Smooth muscle cell of trachea (primary cell): ENCODE measurements at places on chromosomes 1 and 21. TPM values are rescaled to one million over a fixed set of nuclear protein-coding genes. Genes with fewer than 3 reads are reported as not detected.

Gene EIF4G3
- total RNA-seq = 41.4 and 44.8 TPM in 2 replicates

Gene OVAAL
- total RNA-seq = not detected in 2 replicates

Gene GJA9
- under 0.01 TPM in 1 of 2 replicates, not detected in the other for total RNA-seq

Gene FMO4
- total RNA-seq = 1.2 and 6.7 TPM in 2 replicates

Gene LENEP
- not detected in 2 replicates for total RNA-seq

Gene TRIM17
- total RNA-seq = 0.15 TPM in 1 of 2 replicates, not detected in the other

Gene EYA3
- total RNA-seq = 12.4 and 14.3 TPM in 2 replicates

Gene ARL8A
- total RNA-seq = 17.0 and 27.1 TPM in 2 replicates

Gene LORICRIN
- not detected in 2 replicates for total RNA-seq

Gene GBP1
- total RNA-seq = 25.5 and 38.5 TPM in 2 replicates

Gene MPL
- total RNA-seq = not detected in 2 replicates

Gene GOLT1A
- not detected in 2 replicates for total RNA-seq

Gene RYR2
- total RNA-seq = not detected in 2 replicates

Gene FCGR3B
- total RNA-seq = not detected in 2 replicates

Gene LINGO4
- total RNA-seq = not detected in 2 replicates

Gene CFAP107
- under 0.01 TPM in 1 of 2 replicates, not detected in the other for total RNA-seq

Gene OR6K3
- total RNA-seq = under 0.01 TPM in 1 of 2 replicates, not detected in the other

Gene PLEKHN1
- 0.33 and 0.58 TPM in 2 replicates for total RNA-seq

Gene PDPN
- 0.87 and 4.5 TPM in 2 replicates for total RNA-seq

Gene ARHGEF16
- total RNA-seq = not detected in 2 replicates

Gene PCP4L1
- total RNA-seq = not detected in 2 replicates

Gene LRP8
- 3.3 and 16.3 TPM in 2 replicates for total RNA-seq

Gene AADACL3
- not detected in 2 replicates for total RNA-seq

Gene FAM72C
- total RNA-seq = 1.5 TPM in 1 of 2 replicates, not detected in the other

Gene AMY1A
- not detected in 2 replicates for total RNA-seq

Gene TNFRSF9
- total RNA-seq = 0.17 TPM in 1 of 2 replicates, not detected in the other

Gene ID3
- total RNA-seq = 38.0 and 80.3 TPM in 2 replicates

Gene CD101
- total RNA-seq = 0.29 and 0.66 TPM in 2 replicates

Gene SYDE2
- total RNA-seq = 4.9 and 5.6 TPM in 2 replicates

Gene ZYG11A
- total RNA-seq = 0.99 and 3.5 TPM in 2 replicates

Gene CNN3
- total RNA-seq = 289 and 292 TPM in 2 replicates

Gene PAQR6
- 0.29 and 0.66 TPM in 2 replicates for total RNA-seq

Gene CD247
- total RNA-seq = not detected in 2 replicates

Gene PLEKHA6
- total RNA-seq = 2.3 and 7.4 TPM in 2 replicates

Gene NTRK1
- not detected in 2 replicates for total RNA-seq
